ENCODE measurements at places on chromosomes 11 and 22. TPM values are rescaled to one million over a fixed set of nuclear protein-coding genes. Genes with fewer than 3 reads are reported as not detected.

The ANO3 gene
- not detected for total RNA-seq

The HTATIP2 gene
- 67.0 TPM for total RNA-seq

- DNase-seq: no peak
These were observed 289.4 kb downstream of the CTTN start for GRCh38 chr11:70687716-70688115.

DNA sequence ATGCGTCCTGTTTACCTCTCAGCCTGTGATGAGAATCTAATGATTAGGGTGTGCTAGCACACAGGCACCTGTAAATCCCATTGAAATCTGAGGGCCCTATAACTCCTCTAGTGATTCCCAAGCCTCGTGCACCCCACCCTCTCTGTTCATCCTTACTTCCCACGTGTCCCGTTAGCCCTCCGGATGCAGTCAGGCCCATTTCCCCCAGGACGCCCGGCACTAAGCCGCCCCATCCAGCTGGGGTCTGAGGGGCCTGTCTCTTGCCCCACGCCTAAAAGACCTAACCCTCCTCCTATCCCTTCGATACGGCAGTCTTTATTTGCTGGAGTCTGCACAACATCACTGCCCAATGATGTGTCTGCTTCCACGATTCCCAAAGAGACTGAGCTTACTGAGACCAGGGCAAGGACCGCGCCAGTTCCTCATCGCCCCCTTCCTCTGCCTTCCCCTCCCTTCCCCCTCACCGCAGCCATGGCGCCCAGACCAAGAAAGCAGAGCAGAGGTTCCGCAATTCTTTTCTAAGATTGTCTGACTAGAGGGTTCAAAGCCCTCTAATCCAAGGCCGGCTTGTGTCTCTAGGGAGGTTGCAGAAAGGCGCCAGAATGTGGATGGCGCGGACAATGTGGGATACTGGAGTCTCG, 1.1 kb upstream of the FADS2 start:
- no peak for DNase-seq

DNA sequence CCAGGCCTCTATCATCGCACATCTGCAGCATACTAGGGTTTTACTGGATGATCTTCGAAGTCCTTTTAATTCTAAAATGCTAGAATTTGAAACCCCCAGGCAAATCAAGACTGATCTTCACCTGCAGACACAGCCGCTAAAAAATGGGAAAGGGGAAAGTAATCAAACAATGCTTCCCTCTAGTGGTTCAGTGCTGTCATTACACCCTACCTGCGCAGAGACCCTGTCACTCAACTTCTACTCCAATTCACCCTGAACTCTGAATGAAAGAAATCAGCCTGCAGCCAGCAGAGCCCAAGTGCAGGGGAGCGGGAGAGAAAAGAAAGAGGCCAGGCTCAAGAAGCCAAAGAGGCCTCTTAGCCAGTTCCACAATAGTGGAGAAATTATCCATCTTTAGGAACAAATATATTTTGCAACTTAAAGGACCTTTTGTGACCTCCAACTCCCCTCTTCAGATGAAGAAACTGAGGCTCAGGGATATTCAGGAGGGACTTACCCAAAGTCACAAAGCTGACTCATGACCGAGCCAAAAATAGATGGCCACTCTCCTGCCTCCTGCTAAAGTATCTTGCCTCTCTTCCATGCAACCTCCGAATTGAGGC, 33.0 kb downstream of the SERGEF start:
- peak; percentile 39 for DNase-seq

- no peak for DNase-seq
These were observed 75.8 kb downstream of the SGSM3 start for GRCh38 chr22:40446203-40446602.

DNA sequence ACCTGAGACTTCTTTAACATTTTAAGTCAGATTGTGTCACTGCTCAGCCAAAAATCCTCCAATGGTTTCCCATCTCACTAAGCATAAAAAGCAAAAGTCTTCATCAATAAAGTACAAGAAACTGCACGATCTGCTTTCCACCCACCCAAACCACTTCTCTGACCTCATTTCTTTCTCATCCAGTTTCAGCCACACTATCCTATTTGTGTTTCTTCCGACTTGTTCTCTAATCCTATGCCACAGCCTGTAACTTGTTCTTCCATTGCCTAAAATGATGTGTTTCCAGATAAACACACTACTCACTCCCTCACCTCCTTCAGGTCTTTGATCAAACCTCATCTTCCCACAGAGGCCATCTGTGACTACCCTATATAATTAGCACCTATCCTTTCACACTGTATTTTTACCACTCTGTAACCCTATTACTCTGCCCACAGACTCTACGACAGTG, 28.4 kb downstream of the ARHGAP32 start:
- no peak for DNase-seq

DNA sequence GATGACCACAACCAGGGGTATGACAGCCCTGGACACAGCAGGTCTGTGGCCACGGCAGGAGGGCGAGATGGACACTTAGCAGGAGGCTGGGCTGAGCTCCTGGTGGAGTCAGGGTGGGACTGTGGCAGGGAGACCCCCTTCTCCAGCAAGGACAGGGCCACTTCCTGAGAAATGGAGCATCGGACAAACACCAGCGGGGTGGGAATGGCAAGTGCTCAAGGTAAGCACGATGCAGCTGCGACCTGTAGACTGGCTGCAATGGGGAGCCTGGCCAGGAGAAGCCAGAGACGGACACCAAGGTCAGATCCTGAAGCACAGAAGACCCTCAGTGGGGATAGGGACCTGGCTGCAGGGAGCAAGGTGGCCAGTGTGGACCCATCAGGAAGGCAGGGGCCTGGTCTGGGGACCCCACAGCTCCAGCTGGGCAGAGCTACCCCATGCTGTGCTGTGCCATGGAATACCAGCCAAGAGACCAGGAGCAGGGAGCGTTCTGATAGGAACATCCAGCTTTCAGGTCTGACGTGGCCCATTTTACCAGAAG, 29.2 kb downstream of the RSPH14 start:
- DNase-seq: no peak

- DNase-seq: no peak
These were observed 1.4 kb upstream of the OR52M1 start for GRCh38 chr11:4543561-4543960.

- no peak for DNase-seq
These were observed 1410.2 kb downstream of the BRD1 start for GRCh38 chr22:48417225-48418070.

Data from activated naive CD4-positive, alpha-beta T cell treated with anti-CD3 and anti-CD28 coated beads, Interleukin-2, amount 50 U/mL, for 72 hours (primary cell).